ENCODE measurements at places on chromosomes 6 and 20.

DNA sequence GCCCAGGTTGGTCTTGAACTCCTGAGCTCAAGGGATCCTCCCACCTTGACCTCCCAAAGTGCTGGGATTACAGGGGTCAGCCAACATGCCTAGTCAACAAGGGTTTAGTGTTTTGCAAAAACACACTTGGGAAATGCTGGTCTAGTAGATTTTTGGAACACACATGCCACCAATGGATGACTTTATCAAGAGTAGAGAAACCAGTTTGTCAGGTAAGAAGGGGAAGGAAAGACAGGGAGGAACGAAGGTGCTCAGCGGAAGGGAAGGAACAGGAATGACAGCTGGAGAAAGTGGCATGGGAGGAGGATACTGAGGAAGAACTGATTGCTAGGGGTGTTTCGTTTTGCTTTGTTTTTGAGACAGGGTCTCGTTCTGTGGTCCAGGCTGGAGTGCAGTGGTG, 15.6 kb upstream of the SEC63 start:
- no peak for DNase-seq

DNA sequence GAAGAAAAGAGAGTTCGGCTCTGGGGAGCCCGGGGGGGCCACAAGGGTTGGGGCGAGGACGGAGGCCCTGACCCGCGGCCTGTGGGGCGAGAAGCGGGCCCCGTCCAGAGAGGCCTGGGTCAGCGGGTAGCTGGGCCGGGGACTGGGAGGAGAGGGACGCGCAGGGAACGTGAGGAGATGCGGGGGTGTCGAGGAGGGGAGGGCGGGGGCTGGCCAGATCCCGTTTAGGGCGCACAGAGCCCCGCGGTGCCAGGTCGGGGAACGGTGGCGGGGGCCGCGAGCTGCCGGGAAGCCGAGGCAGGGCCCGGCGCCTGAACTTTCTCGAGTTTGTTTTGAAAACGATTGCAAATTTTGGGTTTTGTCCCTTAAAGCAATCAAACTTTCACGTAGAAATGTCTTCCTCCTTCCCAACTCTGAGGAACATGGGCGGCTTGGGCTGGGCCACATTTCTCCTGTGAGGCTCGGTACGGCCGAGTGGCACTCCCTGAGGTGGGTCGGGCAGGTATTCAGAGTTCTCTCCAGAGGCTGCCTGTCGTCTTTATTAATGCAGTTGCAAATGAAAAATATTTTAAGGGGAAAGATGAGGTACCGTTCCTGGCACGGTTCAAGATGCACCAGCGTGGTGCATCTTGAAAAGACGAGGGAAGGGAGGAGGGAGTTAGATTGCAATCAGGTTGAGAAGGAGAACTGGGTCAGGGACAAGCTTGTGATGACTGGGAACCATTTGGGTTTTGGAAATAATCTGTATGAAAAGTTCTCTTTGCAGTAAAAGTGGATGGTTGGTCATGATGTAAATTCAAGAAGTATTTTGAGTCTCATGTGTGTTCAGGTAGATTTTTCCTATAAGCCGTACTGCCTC, 972 bp downstream of the RNF8 start:
- DNase-seq: no peak

DNA sequence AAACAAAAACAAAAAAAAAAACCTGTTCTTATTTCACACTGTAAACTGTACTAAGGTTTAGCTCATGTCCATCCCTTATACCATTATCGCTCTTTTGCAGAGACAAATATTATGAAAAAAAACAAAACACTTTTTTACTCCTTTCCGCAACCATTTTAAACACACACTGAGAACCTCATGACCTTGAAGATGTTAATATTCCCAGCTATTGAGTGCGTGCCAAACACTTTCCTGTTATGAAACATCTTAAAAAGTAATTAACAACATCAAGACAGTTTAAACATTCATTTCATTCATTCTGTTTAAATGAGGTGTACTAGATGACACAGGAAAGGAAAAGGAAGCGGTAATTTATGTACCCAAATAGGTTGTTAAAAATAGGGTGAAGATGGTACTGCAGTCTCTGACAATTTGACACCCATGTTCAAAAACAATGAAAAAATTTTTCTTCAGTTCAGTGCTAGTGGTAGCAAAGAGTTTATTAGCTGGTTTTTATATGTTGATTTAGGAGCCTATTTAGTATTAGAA, 3.9 kb upstream of the ARHGAP18 start:
- no peak for DNase-seq

DNA sequence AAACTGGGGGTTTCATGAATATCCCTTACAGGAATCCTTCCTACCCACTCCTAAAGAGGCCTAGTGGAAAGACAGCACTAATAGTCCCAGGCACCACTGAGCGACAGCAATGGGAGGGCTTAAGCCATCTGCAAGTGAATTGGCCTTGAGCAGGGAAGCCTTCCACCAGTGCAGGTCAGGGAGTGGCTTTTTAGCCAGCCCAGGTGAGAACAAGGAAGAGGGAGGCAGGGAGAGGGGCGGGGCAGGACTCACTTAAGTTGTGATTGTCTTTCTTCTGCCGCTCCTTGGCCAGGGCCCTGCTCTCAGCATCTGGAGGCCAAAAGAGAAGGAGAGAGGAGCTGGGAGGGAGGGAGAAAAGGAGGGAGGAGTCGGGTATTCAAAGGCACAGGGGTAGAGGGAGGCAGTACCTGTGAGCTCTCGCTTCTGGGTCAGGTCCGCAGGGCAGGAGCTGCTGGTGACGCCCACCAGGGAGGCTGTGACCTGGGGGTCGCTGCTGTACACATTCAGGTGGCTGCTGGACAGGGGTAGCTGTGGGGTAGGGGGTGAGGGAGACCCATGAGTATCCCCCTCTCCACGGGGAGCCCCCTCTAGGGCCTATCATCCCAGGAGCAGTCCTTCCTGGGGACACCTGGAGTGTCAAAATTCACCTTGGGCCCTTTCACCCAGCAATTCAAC, 47.8 kb downstream of the TFEB start:
- no peak for DNase-seq

DNA sequence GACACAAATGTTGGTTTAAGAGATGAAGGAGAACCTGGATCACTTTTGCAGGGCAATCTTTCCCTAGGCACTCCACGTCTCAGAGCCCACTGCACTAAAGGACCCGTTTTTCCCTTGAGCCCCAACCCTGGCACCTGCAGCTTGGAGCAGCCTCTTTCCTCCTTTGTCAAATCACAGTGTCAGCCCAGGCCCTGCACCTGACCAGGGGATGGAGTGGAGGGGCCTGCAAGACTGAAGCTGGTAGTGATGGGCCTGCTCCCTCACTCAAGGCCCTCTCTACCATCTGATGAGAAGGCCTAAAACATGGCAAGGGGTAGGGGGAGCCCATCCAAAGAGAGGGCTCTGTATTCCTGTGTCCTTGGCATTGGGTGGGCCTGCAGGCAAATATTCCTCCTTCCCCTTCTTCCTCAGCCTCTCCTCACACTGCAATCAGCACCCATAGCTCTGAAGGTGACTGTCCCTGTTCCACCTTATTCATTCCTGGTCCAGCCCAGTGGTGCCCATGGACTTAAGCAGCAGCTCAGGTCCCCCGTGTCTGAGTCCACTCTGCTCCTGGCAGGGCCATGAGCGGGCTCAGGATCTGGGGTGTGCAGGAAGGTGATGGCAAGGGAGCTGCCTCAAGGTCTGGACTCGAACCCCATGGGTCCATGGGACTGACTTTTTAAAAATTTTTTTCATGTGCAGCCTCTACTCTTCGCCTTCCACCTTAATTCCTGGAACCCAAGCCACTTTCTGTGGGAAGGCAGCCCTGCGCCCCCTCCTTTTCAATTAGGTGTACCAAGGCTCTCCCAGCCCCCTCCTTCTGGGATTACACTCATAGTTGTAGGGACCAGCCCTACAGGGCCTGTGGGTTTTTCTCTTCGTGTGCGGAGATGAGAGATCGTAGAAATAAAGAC, 6.7 kb downstream of the RAET1G start:
- no peak for DNase-seq

DNA sequence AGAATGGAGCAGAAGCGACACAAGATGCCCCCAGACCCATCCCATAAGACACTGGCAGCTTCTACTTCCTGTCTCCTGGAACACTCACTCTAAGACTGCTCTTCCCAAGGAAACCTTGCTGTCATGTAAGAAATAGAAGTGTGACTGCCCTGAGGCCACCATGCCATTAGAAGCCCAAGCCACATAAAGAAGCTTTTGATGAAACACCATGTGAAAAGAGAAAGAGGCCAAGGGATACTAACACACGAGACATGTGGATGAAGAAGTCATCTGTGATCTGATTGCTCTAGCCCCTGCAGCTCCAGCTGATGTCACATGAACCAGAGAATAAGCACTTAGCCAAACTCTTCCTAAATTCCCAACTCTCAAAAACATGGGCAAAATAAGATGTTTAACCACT, 117.9 kb upstream of the PCSK2 start:
- no peak for DNase-seq

DNA sequence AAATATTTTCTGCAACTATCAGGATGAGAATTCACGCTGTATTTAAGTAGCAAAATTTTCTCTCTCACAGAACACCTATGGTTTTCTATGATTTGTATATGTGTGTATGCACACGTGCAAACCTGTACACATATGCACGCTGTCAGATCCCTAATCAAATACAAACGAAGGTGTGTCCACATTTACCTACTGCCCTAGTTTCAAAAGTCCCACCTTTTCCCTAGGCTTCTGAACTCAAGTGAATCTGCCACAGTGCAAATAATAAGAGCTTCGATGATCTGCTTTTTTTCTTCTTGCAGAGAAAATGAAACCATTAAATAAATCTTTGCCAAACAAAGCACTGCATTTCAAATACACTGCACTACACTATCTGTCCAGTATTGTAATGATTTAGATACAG, 6.5 kb downstream of the HIVEP2 start:
- no peak for DNase-seq

Measured in stimulated activated CD8-positive, alpha-beta memory T cell treated with anti-CD3 and anti-CD28 coated beads, Interleukin-4, amount 100 ng/mL, for 4 hours (primary cell).